ENCODE measurements at places on chromosomes 13 and 19.

GRCh38 chr19:52889931-52890330, 7.5 kb downstream of the ZNF320 start:
- no peak for DNase-seq

- no peak for DNase-seq
Observed at GRCh38 chr13:39317291-39317690, 279.0 kb downstream of the NHLRC3 start.

DNA sequence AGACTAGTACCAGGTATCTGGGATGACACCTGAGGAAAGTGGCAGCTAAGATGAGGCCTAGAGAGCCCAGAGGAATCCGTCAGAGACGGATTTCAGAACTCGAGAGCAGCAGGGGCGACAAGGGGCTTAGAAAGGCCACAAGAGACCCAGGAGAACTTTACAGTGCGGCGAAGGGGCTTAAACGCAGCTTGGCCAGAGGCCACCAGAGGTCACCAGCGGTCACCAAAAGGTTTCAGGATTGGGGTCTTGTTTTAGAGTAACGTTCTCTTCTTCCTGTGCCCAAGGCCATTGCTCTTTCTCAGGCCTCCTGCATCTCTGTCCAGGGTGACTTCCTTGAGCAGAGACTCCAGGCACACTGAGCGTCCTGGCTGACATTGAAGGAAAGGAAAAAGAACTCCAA, 2.2 kb downstream of the ZSCAN22 start:
- DNase-seq, result no peak

DNA sequence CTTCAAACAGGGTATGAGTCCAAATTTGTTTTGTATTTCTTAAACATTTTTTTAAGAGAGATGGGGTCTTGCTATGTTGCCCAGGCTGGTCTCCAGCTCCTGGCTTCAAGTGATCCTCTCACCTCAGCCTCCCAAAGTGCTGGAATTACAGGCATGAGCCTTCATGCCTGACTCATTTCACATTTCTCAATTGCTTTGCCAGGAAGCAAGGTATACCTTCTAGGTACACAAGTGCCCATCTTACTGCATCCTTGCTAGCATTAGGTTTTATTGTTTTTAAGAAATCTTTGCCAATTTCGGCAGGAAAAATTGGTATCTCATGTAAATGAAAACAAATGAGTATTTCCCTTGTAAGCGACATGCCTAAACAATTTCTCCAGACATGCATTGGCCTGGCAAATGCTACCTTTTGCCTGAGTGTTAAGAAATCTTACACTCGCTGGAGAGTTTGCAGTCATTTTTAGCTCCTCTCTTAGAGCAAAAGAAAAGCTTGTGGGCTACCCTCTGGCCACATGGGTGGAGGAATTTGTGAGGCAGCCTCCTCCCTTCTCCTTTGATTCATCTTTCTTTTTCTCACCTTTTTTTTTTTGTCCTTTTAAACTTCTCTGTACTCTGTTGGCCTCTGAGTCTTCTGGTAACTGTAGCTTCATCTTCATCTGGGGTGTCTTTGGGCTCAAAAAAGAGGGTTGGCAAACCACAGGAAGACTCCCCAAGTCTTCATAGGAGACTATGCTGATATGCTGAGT, 33.0 kb downstream of the ACTL9 start:
- no peak for DNase-seq

GRCh38 chr19:15298847-15299567, 33.3 kb downstream of the BRD4 start:
- no peak for DNase-seq

DNA sequence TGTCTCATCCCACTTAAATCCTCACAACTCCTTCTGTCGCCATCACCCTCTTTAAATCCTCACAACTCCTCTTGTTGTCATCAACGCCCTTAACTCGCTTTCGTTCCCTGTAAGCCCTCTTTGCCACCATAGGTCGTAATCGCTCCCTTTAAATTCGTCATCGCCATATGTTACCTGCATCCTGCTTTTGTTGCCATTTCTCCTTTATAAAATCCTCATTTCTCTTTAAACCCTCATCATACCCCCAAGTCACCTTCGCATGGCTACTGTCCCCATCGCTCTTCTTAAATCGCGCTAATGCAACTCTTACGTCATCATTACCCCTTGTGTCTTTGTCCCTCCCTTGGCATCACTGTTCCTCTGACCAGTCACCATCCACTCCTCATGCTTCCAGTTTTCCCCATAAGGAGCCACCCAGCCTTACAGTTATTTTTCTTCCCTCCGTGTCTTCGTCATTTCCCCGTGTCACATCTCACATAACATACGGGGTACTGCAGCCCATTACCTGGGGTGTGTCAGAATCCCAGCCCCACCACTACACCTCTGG, 539 bp downstream of the PLD3 start:
- no peak for DNase-seq

- DNase-seq, result no peak
Observed at GRCh38 chr13:100594731-100595130, 6.1 kb upstream of the GGACT start.

GRCh38 chr13:95267662-95268342, 33.4 kb downstream of the ABCC4 start:
- DNase-seq, result peak; percentile 71

DNA sequence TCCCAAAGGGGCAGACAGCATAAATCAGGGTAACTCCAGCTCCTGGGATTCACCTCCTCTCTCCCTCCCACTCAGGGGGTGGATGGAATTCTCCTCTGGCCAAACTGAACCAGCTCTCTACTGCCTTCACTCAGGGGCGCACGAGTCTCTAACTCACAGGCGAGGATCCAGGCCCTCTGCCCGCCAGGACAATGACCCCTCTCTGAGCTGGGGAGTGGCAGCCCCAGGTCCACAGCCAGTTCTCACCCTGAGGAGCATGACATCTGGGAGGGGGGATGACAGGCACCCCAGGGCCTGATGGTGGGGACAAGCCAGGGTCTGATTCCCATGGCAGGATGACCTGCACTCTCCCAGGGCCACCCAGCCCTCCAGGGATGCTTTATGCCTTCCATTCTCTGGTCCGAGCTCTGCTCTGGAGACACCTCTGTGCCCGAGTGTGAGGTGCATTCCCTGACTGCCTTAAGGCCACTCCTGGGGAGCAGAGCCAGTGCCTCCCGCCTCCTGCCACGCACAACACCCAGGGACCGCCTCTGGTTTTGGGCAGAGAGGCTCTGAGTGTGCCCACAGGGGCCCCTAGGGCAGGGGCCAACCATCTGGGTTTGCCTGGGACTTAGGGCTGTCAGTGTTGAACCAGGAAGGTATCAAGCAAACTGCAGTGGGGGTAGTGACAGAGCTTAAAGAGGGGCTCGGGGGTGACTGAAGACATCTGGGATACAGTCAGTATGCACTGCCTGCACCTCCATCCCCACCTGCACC, 66.2 kb downstream of the GNG7 start:
- no peak for DNase-seq

- DNase-seq, result no peak
Observed at GRCh38 chr13:35448465-35448864, 28.0 kb downstream of the MAB21L1 start.

Measured in liver (tissue), 10 donors.